Activated CD8-positive, alpha-beta memory T cell treated with anti-CD3 and anti-CD28 coated beads for 48 hours (primary cell): ENCODE measurements at places on chromosomes 3 and 15.

- DNase-seq: no peak
These were observed 101.9 kb upstream of the SLCO3A1 start for GRCh38 chr15:91751611-91752010.

GRCh38 chr3:157063926-157064325 is 96.0 kb downstream of the CCNL1 start:
- DNase-seq: no peak

GRCh38 chr3:146682171-146682570 is 77.0 kb upstream of the PLSCR5 start:
- no peak for DNase-seq

DNA sequence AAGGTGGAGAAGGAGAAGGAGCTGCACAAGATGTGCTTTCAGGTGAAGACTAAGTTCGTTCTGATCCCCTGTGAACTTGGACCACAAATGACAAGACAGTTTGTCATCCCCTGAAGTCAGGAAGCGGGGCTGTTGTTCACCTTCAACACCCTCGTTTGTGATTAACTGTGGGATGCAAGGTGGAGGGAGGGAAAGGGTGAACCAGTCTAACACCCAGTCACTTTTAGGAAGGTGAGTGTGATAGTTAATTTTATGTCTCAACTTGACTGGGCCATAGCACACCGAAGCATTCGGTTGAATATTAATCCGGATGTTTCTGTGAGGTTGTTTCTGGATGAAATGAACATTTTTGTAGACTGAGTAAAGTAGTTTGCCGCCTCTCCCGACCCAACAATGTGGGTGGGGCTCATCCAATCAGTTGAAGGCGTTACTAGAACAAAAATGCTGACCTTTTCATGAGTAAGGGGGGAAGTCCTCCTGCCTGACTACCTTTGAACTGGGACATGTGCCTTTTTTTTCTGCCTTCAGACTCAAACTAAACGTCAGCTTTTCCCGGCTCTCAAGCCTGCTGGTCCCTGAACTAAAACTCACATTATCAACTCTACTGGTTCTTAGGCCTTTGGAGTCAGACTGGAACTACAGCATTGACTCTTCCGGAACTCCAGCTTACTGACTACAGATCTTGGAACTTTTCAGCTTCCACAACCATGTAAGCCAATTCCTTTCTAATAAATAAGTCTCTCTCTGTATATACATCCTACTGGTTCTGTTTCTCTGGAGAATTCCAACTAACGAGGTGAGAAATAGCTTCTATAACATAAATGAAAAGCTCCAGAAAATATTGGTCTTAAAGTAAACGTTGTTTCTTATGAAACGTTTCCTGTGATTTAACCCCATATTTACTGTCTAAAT is 264.0 kb upstream of the SLITRK3 start:
- DNase-seq: no peak

DNA sequence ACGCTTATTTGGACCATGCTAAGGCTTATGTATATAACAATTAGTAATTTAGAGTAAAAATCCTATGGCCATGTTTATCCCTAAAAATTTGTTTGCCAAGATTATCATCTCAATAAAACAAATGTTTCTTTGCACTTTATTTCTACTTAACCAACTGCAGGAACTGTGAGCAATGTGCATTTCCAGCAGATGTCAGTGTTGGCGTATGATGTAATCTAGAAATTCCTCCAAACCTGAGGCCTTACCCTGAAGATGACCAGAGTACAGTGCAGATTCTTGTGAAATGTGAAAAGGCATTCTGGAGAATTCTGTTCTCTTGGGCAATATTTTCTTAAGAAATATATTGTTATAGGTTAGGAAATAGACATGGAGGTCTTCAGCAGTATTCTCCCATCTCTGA is 205.9 kb downstream of the MBNL1 start:
- DNase-seq: no peak
